Activated gamma-delta T cell (primary cell): ENCODE measurements at places on chromosomes 3 and 15.

DNA sequence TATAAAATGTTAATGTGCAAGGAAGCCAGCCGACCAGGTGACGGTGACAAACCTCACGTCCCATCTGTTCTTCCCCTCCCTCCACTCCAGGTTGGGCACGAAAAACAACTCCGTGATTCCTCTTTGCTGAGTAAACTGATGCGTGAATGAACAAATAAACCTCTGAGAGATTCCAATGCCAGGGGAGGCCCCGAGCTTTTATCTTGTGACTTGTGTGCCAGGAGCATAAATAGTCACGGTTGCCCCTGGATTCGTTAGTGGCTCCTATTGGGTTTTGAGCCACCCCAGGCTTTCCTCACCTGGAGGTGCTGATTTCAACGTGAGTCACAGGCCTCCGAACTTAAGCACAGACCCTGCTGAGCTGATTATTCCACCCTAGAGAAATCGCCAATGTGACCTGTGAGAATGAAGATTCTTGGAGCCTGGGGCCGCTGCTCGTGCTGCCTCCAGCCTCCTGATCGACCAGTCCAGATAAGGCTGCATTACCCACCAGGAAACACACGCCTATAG, 119.2 kb downstream of the SHQ1 start:
- DNase-seq, result no peak

DNA sequence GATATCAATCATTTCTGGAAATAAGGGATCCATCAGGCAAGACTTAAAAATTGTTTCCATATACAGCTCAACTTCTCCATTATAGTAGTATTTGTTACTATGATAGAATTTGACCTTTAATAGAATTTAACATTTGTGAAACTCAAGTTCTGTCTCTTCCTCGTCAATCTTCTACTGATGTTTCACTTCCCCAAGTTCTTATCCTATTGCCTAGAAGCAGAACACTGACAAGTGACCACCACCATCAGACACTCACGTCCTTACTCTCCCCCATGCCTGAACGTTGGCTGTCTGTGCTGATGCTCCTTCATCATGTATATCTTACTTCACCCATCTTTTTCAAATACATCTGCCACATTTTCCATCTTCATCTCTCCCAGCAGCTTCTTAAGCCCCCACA, 26.6 kb upstream of the TAFA4 start:
- no peak for DNase-seq

- DNase-seq, result no peak
Measured at GRCh38 chr3:71587958-71588357, 4.4 kb upstream of the FOXP1 start.

GRCh38 chr3:50687127-50687751, 12.5 kb downstream of the DOCK3 start:
- DNase-seq, result no peak

- no peak for DNase-seq
Measured at GRCh38 chr15:60546744-60547143, 67.8 kb upstream of the ICE2 start.

- no peak for DNase-seq
Measured at GRCh38 chr3:86578071-86578470, 412.9 kb downstream of the VGLL3 start.

GRCh38 chr15:80703965-80704364, 8.9 kb downstream of the ABHD17C start:
- DNase-seq, result no peak

DNA sequence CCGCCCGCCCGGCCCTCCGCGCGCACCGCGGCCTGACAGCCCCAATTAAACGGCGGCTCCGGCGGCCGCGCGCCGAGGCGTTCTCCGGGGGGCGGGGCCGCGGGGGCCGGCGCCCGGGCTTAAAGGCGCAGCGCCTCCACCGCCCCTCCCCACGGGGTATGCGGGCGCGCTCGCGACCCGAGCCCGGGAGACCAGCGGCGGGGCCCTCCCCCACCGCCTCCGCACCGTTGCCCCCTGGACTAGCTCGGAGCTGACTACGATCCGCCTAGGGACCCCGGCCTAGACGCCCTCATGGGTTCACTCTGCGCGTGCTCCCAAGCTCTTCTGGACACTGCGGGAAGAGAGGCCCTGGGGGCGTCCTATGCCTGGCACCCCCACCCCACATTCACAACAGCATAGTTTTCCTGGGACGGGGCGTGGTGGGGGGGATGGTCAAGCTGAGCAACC, at the start of gene DUSP7:
Gene DUSP7, minus strand, starts transcription at position 51 of the 447 bp plus-strand sequence. CDS start 205 bp downstream, outside the sequence.
- peak; percentile 54 for DNase-seq

DNA sequence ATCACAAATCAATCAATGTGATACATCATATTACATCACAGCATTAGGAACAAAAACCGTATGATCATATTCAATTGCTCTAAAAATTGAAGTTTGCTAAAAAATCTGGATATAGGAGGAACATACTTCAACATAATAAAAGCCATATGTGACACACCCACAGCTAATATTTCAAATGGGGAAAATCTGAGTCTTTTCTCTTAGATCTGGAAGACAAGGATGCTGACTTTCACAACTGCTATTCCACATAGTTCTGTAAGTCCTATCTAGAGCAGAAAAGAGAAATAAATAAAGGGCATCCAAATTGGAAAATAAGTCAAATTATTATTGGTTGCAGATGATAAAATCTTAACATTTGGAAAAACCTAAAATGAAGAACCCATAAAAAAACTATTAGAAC, 256.8 kb upstream of the SGO1 start:
- no peak for DNase-seq

DNA sequence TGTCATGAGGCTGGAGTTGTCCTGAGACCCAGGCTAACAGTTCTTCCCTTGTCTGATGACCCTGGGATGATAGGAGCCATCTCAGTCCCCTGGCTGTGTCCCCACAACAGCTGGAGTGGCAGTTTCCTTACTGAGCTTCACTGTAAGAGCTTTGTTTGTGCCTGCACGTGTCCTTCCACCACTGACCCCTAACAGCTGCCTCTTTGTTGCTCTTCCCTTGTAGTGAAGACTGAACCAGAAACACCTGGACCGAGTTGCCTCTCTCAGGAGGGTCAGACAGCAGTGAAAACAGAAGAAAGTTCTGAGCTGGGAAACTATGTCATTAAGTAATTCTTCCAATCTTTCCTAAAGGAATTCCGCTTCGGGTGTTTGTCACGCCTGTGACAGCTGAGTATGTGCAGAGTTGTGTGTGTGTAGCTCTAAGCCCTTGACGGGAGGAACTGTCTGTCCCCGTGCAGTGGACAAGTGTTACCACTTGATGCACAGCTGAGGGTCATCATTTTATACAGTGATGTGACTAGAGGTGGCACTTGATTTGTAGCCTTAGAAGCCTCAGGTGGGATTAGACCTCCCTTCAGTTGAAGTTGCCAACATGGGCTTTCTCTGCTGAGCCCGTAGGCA, 25.0 kb downstream of the MAP6D1 start:
- DNase-seq, result no peak

DNA sequence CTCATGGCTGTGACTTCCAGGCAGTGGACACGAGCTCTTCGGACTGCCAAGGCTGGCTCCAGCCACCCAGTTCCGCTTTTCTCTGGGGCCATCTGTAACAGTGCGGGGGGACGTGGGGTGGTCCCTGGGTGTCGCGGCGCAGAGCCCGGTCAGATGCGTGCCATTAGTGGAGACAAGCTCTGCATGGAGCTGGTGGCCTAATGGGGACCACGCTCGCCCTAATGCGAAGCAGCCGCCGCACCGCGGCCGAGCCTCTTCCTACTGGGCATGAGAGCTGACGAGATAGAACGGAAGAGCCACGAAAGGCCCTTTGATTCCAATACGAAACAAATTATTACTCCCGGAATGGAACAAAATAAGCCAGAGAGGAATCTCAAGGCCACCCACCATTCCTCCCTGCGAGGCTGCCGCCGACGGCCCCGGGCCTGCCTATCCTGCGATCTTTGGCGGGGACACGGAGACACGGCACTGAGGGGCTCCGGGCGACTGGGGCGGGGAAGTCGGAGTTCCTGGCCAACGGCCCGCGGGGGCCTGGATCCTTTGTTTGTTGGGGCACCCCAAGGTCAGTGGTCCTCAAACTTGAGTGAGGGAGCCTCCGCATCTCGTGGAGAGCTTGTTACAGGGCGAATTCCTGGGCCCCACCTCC, 18.1 kb downstream of the FOXL2 start:
- no peak for DNase-seq

GRCh38 chr3:58994746-58995330, 55.0 kb downstream of the CFAP20DC start:
- DNase-seq, result no peak

GRCh38 chr3:72308641-72309040, 523.7 kb upstream of the PROK2 start:
- DNase-seq, result no peak

DNA sequence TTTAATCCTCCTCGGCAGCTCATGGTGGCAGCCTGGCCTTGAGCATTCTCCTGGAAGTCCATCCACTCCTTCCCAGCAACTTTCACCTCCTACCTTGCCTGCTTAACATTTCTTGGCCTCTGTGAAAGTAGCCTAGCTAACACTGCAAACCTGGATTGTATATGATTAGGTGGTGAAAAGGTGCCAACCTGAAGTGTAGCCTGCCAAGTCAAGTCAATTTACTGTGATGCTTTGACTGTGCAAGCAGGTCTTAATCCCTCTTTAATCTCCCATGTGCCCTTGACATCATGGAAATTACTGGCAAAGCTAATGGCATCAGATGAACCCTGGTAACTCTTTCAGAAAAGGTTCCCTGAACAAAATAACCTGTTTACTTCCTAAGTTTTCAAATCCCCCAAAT, 169.7 kb upstream of the NR2F2 start:
- no peak for DNase-seq

GRCh38 chr3:4290272-4290893, 12.8 kb upstream of the SETMAR start:
- DNase-seq, result no peak

DNA sequence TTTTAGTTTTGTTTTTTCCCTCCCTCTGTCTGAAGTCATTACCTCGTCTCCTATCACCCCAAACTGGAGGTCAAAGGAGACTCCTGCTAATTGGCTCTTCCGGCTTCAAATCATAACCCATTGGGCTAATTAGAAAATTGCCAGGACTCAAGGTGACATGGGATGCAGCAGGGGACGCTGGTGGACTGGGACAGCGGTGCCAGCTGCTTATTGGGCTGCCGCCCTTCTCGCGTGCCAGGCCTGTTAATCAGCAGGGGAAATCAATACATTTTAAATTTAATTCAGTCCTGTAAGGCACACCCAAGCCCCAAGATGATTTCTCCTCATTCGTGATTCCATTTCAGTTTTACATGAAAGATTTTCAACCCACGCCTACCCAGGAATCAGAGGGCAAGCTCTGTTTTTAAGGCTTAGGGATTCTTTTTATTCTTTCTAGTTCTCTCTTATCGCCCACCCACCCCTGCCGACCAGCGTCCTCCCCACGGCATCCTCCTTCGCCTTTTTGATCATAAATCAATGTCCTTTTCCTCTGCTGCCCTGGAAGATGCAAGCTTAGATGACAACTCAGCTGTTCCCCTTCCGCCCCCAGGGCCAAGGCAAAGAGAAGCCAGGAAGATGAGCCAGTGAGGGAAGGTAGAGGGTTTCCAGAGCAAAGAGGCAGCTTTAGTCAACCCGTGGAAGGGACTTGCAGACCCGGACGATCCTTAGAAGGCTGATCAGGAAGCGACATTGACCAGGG, 329.6 kb downstream of the UACA start:
- DNase-seq, result no peak

DNA sequence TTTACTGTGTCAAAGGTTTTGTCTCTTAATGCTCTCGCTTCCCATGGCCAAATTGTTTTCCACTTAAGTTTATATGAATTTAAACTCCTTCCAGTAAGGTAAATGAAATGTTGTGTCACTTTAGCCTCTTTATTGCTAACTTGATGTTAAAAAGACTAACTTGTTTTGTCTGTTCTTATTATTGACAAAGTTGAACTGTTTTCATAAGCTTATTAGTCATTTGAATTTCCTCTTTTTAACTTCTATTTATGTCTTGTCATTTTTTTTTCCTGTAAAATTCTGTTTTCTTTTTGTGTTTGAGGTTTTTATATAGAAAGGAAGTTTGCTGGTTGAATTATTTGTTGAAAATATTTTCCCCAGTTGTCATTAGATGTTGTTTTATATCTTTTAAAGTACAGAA, 25.8 kb downstream of the FAM98B start:
- DNase-seq, result no peak

- DNase-seq, result no peak
Measured at GRCh38 chr3:23815879-23816278, 10.1 kb downstream of the UBE2E1 start.

GRCh38 chr15:90749754-90750153, 32.6 kb downstream of the BLM start:
- no peak for DNase-seq

GRCh38 chr3:171875923-171876412, 32.8 kb downstream of the TMEM212 start:
- no peak for DNase-seq

GRCh38 chr3:14512942-14513327, 27.2 kb downstream of the GRIP2 start:
- DNase-seq, result no peak

DNA sequence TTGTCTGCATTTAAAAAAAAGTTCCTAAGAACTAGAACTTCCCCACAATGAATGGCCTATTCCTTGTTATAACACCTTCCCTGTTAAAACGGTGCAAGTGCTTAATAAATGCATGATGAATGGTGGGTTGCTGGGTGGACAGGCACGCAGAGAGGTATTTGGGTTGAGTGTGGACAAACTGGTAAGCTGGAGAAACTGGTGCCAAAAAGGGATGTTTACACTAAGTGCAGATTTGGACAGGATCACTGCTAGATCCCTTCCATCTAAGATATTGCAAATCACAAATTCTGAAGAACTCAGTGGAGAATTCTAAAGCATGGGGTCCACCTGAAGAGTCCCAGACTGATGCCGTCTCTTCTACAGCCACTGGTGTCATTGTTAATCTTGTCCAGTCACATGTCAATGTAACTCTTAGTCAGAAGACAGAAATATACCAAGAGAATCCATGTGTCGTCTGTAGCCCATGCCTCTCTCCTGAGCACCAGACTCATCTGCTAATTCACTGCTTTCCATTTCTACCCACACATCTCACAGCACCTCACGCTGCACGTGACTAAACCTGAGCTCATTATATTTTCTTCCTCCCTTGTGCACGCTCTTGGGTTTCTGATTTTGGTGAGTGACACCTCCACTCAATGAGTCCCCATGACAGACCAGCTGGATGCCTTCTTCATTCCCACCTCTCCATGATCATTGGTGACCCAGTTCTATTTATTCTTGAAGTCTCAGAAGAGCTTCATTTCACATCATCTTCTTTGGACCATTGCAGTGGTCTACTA, 328.9 kb downstream of the THSD4 start:
- no peak for DNase-seq

GRCh38 chr15:98658831-98659699, 10.7 kb downstream of the IGF1R start:
- DNase-seq, result no peak
